ENCODE measurements at places on chromosomes 11 and 22. TPM values are rescaled to one million over a fixed set of nuclear protein-coding genes. Genes with fewer than 3 reads are reported as not detected.

- no peak for DNase-seq
Observed at GRCh38 chr22:21945453-21946261, 7.0 kb downstream of the PPM1F start.

GRCh38 chr11:61045271-61045670, 57.0 kb upstream of the CD5 start:
- DNase-seq = no peak

GRCh38 chr22:39317084-39317774, 2.2 kb downstream of the RPL3 start:
- DNase-seq = peak; percentile 44

- DNase-seq = no peak
Observed at GRCh38 chr11:28491431-28491830, 383.2 kb downstream of the METTL15 start.

The C1QTNF4 gene
- not detected for total RNA-seq

GRCh38 chr11:129817534-129818051, 1.9 kb downstream of the TMEM45B start:
- no peak for DNase-seq

DNA sequence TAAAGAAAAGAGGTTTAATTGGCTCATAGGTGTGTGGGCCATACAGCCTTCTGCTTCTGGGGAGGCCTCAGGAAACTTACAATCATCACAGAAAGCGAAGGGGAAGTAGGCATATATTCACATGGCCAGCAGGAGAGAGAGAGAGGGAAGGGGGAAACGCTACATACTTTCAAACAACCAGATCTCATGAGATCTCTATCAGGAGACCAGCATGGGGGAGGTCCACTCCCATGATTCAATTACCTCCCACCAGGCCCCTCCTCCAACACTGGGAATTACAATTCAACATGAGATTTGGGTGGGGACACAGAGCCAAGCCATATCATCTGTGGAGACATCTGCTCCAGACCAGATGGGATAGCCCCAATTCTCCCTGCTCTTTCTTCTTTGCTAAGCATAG, 866.0 kb downstream of the BRD1 start:
- no peak for DNase-seq

DNA sequence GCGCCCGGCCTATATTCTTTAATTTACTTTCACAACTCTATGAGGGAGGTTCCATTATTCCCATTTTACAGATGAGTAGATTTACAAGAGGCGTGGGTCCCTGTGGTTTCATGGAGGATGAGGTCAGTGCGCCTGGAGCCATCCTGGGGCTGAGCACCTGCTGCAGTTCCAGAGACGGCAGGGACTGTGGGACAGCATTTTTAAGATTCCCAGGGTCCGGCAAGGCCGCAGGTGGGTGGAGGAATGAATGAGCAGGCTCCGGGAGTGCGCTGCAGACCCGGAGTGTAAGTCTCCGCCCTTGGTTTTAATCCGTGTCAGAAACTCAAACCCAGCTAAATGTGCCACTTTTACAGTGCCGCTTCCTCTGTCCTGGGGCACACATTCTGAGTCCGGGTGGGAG, 4.1 kb upstream of the CHRM1 start:
- DNase-seq = no peak

- DNase-seq = peak; percentile 22
Observed at GRCh38 chr22:44024288-44024921, at the start of gene PARVB. Gene PARVB (plus strand): TSS chr22:44024302. CDS start chr22:44024340, 38 bp downstream.

DNA sequence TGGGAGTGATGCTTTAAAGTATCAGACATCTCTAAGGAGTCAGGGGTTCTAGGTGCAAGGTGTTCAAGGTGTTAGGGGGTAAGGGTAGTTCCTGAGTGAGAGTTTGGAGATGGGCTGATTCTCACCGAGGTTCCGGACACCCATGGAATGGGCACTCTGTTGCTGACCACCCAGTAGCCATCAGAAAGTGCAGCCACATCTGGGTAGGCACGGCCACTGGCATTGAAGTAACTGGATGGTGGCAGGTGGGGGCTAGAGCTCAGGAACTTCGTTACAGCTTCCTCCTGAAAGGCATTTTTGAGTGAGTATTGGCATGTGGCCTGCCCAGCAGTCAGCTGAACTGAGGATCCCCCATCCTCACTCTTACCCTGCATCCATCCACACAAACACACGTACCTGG, 3.0 kb upstream of the TAF10 start:
- DNase-seq = no peak

GRCh38 chr11:109247071-109247470, 174.9 kb upstream of the C11orf87 start:
- no peak for DNase-seq

The ROBO3 gene
- 15.2 TPM for total RNA-seq

- no peak for DNase-seq
Observed at GRCh38 chr11:120689596-120690275, 178.2 kb downstream of the GRIK4 start.

Measured in Caki2 (cell line).